Esophagus muscularis mucosa (tissue), 4 donors: ENCODE measurements at places on chromosomes 16 and 17.

DNA sequence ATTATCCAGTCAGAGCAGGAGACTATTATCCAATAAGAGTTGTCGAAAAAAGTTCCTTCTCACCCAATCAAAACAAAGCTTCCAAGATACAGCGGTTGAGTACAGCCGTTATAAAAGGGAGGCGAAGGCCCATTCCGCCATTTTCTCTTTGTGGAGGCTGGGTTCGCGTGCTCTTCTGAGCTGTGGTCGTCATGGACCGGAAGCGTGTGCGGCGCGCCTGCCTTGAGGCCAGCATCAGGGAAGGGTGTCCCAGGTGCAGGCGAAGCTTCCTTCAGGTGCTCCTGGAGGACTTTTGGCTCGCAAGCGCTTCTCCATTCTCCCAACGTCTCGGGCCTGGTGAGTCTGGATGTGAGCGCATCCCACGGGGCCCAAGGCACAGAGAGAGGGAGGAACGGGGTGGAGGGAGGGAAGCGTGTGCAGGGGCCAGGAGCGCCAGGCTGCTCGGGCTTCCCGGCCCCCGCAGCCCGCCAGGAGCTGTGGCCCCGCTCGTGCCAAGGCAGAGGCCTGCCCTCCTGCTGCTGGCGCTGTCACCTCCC lies 99.2 kb downstream of the GOSR1 start:
- DNase-seq, result no peak

GRCh38 chr17:29143894-29144293 lies 36.3 kb downstream of the MYO18A start:
- DNase-seq, result no peak

- no peak for DNase-seq
These were observed 16.1 kb upstream of the NPTX1 start for GRCh38 chr17:80492343-80493136.

DNA sequence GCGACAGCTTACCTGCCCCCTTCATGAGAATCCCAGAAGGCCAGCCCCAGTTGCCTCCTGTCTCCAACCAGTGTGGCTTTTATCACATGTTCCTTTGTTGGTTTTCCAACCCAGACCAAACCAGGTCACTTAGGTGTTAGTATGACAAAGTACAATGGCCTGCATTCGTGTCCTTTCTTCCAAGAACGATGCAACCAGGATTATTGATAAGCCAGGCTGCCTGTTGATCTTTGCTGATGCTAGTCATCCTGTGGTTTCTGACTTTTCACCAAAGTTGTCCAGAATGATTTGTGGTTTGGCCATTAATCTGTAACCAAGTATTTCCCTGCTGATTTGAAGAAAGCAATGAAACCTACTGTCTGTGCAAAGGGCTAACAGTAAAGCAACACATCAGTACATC lies 191.4 kb downstream of the CYLD start:
- DNase-seq, result no peak

DNA sequence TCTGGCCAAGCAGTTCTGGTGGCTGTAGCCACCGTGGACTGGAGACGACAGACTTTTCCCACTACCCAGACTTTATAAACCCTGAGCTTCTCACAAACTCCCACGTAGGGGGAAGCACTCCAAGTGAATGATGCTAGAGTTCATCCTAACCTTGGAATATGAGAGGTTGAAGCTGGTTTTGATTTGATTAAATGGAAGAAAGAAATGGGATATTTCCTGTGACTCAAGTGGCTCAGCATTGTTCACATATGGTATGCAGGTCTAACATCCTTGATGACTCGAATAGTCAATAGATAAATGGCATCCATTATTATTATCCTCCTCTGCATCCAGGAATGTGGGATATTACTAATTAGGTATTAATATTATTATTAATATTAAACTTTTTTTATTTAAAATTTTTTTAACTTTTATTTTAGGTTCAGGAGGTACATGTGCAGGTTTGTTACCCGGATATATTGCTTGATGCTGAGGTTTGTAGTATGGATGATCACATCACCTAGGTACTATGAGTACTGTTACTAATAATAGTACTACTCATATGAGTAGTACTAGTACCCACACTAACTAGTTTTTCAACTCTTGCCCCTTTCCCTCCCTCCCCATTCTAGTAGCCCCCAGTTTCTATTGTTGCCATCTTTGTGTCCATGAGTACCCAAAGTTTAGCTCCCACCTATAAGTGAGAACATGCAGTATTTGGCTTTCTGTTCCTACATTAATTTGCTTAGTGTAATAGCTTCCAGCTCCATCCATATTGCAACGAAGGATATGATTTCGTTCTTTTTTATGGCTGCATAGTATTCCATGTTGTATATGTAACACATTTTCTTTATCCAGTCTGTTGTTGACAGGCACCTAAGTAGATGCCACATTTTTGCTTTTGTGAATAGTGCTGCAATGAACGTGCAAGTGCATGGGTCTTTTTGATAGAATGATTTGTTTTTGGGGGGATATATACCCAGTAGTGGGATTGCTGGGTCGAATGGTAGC lies 22.9 kb downstream of the PIK3R6 start:
- DNase-seq, result no peak

- DNase-seq, result no peak
These were observed 8.2 kb upstream of the FOXN1 start for GRCh38 chr17:28497931-28498330.

DNA sequence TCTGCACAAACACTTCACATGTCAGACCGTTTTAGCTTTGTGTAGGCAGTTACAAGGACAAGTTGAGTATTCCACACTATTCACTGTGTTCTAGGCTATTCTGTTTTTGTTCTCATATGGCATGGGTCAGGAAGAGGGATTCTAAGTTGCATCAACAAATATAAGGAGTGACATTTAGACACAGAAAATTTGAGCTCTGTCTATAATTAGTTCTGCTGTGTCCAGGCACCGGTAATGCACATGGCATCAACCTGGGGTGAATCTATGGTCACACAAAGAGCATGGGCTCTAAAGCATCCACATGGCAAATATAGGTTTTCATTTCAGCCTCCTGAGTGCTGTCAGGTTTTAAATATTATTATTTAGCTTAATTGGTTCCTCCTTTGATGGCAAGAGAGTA lies 130.4 kb upstream of the PMFBP1 start:
- no peak for DNase-seq

GRCh38 chr17:11328770-11329169 lies 87.8 kb downstream of the SHISA6 start:
- peak; percentile 75 for DNase-seq
